Heart left ventricle (tissue), 16 donors: ENCODE measurements at places on chromosomes 6 and 20. TPM values are rescaled to one million over a fixed set of nuclear protein-coding genes. Genes with fewer than 3 reads are reported as not detected.

DNA sequence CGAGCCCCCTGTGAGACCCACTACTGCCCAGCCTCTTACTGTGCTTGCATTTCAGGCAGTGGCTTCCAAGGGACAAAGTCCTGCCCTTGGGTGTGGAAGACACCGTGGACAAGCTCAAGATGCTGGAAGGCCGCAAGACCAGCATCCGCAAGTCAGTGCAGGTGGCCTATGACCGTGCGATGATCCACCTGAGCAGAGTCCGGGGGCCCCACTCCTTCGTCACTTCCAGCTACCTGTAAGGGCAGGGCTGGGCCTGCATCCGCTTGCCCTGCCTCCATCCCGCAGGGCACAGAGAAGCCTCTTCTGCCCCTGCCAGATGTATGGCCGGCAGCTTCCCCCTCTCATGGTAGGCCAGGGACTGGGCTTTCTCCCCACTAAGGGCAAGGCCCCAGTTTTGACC lies 33.8 kb downstream of the BRPF3 start:
- DNase-seq, result no peak

- DNase-seq, result no peak
Observed at GRCh38 chr6:117561128-117561527, 41.2 kb downstream of the GOPC start.

DNA sequence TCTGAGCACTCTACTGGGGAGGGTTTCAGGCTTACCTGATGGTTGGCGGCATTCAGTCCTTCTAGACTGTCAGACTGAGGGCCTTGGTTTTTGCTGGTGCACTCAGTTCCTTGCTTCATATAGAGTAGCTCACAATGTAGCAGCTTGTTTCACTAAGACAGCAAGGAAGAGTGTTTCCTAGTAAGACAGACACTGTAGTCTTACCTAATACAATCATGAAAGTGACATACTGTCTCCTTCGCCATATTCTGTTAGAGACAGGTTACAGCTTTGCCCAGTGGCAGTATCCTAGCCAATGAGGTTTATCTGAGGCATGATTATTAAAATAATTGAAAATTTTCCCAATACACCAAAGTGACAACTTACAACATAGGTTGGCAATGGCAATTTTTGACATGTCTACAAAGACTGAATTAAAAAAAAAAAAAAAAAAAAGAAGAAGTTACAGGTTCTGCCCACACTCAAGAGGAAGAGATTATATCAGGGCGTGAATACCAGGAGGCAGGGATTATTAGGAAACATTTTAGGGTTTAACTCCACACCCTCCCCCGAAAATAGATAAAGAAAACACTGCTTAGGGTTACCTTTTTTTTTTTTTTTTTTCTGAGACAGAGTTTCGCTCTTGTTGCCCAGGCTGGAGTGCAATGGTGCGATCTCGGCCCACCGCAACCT lies 66.8 kb downstream of the SCAND1 start:
- no peak for DNase-seq

- DNase-seq, result no peak
Observed at GRCh38 chr6:14066782-14067406, 50.7 kb upstream of the CD83 start.

- no peak for DNase-seq
Observed at GRCh38 chr20:36070451-36070850, 84.1 kb upstream of the EPB41L1 start.

- no peak for DNase-seq
Observed at GRCh38 chr6:43779852-43780236, 9.8 kb downstream of the VEGFA start.

GRCh38 chr6:142297996-142298753 lies 3.6 kb upstream of the ADGRG6 start:
- DNase-seq, result no peak

DNA sequence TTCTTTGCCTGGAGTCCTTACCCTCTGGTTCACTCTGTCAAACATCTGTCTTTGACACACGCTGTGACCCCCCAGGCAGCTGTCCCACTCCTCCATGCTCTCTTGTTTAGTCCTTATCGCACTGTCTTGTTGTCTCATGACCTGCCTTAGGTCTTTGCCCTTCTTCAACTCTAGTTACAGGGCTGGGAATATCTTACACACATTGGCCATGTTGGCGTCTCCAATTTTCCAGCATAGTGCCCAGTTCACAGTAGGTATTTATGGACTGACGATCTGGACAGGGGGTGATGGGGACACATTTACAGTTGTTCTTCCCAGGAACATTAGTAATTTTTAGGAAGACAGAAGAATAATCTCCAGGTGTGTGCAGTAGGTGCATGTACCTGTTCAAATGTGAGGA lies 129.7 kb upstream of the SLC22A16 start:
- no peak for DNase-seq

- peak; percentile 77 for DNase-seq
Observed at GRCh38 chr6:10610289-10610688, 84.1 kb downstream of the C6orf52 start.

DNA sequence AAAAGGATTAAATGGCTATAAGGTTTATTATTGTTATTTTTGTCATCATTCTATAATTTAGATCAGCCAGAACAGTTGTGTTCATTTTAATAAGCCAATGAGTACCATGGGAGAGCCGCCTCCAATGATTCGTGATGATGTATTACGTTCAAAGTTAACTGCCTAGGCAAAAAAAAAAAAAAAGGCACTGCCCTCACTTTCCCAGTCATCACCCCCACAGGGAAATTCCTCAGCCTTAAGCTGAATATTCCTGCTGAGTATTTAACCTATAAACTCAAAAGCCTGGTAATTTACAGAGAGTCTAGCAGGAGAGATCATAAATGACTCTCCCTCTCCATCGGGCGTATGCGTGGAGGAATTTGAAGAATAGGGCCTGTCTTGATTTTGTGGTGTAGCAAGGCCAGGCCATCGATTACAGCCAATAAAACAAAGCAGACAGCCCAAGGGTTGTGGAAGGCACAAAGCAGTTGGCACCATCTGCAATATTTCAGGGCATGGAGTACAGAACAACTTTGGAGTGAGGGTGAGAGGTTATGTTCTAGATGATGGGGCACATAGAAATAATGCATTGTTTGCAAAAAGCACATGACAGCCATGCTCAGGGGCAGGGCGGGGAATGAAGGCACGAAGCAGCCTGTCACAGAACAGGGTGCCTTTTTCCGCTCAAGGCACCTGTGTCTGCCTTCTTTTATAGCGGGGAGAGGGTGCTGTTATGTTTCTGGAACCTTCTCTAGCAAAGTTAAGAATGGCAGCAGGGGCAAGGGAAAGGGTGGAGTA lies 138.2 kb upstream of the DTNBP1 start:
- no peak for DNase-seq

DNA sequence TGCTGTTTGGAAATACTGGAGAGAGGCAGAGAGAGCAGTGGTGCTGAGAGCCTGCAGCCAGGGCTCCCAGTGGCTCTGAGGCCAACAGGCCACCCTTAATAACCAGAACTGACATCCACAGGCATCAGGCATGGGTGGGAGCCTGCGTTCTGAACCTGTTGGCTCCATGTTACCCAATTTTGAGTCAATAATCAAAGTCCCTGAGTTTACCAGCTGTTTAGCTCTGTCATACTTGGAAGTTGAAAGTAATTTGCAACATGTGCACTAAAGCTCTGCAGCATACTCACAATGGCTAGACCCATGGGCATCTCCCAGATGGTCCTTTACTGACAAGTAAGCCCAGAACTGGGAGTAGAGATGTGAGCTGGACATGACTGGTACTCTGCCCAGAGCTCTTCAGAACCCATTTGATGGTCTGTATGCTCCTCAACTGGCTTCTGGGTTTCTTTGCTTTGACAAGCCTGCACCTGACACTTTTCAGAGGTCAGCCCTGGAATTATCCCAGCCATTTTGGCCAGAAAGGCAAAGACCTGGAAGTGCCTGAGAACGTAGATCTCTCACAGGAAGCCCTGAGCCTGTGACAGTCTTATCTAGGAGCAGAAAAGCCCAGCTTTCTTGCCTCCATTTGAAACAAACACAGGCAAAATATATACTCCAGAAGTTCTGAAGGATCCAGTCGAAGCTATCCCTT lies 122.4 kb upstream of the CITED2 start:
- DNase-seq, result no peak

DNA sequence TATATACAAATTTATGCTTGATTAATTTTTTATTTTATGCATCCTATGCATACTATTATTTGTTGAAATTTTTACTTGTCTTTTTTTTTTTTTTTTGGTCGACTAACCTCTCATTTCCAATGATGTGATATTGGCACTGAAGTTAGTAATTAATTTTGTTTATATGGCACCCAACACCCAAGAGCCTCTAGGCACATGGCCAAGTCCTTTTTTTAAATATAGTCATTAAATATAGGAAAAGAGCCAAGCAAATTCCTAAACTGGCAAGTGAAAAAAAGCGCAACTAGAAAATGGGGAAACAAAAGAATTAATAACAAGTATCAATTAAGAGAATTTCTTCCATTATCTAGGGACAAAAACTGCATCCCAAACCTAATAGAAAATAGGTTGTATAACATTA lies 85.5 kb upstream of the HS3ST5 start:
- no peak for DNase-seq

DNA sequence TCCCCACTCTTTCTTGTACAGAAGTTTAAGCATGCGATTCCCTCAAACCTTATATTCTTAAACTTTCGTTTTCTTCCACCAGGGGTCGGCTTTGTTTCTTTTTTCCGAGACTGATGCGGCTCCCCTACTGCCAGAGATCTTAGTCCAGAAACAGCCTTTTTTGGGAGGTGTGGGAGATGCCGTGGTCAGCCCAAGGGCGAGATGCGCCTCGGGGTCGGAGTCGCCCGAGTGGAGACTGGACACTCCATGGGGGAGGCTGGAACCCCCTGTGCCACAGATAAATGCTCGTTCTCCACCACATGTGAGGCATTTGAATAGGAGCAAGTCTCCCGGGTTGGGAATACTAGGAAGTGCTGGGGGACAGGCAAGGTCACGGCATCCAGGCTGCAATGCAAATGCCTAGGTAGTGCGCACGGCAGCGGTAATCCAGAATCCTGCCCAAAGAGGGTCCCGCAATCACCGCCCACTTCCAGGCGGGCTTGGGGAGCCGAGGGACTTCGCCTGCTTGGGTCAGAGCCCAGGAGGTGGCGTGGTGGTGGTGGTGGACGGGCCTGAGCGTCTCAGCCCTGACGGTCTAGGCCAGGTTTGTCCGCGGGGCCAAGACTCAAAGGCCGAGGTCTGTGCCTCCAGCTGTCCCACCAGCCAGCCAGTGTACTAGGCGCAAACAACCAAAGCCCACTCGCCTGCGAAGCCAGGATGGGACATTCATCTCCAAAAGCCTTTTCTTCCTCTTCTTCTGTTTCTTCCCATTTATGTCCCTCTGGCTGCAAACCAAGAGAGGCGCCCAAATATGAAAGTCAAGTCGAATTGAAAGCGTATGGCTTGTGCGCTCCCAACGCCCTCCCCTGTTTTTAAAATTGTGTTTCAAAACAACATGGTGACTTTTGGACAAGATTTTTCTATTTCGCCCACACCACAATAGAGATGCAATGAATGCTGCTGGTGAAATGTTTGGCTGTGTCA lies 39.3 kb upstream of the OSTM1 start:
- DNase-seq, result no peak

GRCh38 chr6:144314562-144314961 lies 29.4 kb downstream of the UTRN start:
- DNase-seq, result no peak

GRCh38 chr6:155778336-155778735 lies 322.7 kb upstream of the NOX3 start:
- DNase-seq, result no peak

DNA sequence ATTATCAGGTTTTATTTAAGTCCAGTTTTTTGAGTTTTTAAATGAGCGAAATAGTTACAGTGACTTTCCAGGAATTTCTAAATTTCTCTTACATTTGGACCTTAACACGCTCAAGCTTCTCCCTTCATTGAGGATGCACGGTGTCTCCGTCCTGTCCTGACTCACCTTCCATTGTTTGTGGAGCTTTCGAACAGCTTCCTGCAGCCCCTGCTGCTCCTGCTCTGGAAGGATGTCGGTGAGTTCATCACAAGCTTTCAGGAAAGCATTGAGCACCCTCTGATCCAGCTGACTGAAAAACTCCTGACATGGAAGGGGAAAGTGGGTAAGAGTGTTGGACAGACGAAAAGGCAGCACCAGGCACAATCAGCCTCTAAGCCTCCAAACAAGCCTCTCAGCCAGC lies 183.7 kb downstream of the SYNE1 start:
- DNase-seq, result no peak

DNA sequence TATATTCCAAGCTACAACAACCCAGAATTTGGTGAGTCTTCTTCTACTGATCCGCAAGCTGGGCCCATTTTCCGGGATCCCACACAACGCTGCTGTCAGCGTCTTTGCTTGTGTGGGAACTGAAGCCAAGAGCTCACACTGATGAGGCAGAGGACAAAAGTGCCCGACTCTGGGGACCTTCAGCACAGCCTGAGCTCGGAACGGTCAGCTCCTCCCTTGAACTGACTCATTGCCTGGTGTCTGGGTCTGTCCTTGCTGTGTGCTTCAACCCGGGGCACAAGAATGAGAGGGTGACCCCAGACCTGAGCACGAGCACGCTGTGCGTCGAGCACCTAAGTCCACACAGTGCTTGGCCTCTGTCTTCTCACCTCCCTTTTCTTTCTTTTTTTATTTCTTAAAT lies 33.5 kb downstream of the DACT2 start:
- no peak for DNase-seq

GRCh38 chr20:57266291-57267157 lies at the start of gene BMP7:
Gene BMP7 (minus strand): TSS chr20:57266641. CDS start chr20:57266122, 519 bp downstream.
- DNase-seq, result no peak

GRCh38 chr6:111098597-111098996 lies 11.3 kb downstream of the SLC16A10 start:
- no peak for DNase-seq

DNA sequence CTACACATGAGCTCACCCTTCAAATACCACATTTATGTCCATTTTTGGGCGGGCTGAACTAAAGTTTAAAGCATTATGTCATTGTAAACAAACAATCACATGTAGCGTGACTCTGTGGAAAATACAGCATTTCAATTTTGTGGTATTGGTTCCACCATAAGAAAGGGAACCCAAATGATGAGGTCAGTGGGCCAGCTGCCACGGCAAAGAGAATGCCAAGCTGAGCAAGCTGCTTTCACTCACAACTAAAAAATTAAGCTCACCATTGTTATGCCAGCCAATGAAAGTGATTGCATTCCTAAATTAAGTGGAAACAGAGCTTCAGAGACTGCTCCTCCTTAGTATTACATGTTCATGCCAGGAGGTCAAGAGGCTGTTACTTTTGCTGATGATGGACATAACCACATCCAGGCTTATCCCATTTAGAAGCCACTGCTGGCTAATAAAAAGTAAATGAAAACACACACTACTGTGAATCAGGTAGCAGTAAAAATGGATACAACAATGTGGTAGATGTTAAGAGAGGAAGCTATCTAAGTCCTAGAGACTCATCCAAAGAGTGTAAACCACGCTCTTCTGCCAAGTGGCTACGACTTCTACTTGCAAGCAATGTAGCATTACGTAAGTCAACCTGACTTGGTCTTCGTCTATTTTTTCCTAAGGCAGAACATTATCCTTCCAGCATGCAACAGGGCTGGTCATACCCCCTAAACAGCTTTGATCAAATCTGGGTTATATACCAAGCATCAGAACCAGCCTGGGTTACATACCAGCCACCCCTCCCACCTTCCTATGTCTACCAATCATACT lies 164.8 kb downstream of the BACH2 start:
- no peak for DNase-seq

Gene GABRR1
- total RNA-seq, result not detected

Gene RAB44
- 0.07 TPM for total RNA-seq

Gene FAM162B
- 3.2 TPM for total RNA-seq

Gene CYP21A2
- total RNA-seq, result not detected

Gene TAB2
- total RNA-seq, result 49.0 TPM

Gene MCCD1
- not detected for total RNA-seq

Gene ME1
- total RNA-seq, result 18.1 TPM

Gene RPL7L1
- total RNA-seq, result 40.9 TPM

Gene SAPCD1
- total RNA-seq, result not detected

Gene CALHM5
- 1.8 TPM for total RNA-seq

Gene NKX2-4
- total RNA-seq, result not detected

Gene CLPSL1
- total RNA-seq, result not detected
